ENCODE measurements at places on chromosomes 6 and 20.

DNA sequence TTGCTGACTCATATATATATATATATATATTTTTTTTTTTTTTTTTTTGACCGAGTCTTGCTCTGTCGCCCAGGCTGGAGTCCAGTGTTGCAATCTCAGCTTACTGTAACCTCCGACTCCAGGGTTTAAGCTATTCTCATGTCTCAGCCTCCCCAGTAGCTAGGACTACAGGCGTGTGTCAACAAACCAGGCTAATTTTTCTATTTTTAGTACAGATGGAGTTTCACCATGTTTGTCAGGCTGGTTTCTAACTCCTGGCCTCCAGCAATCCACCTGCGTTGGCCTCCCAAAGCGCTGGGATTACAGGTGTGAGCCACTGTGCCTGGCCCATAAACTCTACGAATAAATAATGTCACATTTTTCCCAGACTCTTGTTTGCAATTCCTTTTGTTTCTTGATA lies 4.8 kb downstream of the LRP11 start:
- no peak for DNase-seq

DNA sequence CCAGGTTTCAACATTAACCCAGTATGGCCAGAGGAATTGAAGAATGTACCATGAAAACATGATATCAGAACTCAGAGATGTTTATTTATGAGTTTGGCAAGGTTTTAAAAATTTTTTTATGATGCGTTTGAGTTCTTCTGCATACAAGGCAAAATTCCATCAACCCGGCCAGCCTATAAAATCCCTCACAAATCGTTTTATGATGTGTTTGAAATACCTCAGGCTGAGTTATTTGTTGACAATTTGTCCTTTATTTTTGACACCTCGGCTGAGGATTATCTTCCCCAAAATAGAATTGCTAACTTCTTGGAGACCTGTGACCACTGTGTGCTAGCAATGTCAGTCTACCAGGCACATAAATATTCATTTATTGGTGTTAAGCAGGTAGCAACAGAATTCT lies 91.9 kb upstream of the SLC24A3 start:
- no peak for DNase-seq

DNA sequence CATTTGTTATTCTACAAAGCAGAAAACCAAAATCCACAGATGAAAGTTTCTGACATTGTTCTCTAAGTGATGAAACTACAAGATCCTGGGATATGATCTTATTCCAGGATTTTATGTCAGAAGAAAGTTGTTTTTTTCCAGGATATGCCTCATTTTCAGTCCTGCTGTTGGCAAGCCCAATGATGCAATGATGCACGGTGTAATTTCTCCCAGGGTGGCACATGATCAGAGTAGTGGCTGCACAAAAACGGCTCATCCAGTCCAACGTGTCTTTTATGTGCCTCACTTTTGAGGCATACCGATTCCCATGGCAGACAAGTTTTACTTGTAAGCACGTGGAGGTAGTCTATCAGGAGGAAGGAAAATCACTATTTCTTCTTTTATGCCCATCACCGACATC lies 302.3 kb upstream of the JAG1 start:
- no peak for DNase-seq

DNA sequence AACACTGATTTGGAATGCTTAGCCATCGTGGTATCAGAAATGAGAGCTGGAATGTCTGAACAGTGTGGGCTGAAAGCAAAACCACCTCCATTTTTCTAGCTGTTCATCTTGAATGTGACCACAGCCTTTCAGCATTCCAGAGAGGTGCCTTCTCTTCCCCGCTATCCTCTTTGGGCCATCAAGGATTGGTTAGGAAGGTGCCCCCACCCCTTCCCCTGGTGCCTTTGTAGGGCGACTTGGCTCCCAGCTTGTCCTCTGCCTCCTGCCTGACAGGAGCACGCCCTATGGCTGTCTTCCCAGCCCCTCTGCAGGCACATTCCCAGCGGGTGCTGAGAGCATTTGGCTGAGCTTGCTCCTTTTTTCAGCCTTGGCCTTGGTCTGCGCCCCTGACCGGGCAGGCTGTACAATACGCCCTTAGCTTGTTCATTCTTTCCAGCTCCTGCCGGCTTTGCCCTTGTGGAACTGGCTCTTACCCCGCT lies 97.5 kb downstream of the ARMC2 start:
- no peak for DNase-seq

DNA sequence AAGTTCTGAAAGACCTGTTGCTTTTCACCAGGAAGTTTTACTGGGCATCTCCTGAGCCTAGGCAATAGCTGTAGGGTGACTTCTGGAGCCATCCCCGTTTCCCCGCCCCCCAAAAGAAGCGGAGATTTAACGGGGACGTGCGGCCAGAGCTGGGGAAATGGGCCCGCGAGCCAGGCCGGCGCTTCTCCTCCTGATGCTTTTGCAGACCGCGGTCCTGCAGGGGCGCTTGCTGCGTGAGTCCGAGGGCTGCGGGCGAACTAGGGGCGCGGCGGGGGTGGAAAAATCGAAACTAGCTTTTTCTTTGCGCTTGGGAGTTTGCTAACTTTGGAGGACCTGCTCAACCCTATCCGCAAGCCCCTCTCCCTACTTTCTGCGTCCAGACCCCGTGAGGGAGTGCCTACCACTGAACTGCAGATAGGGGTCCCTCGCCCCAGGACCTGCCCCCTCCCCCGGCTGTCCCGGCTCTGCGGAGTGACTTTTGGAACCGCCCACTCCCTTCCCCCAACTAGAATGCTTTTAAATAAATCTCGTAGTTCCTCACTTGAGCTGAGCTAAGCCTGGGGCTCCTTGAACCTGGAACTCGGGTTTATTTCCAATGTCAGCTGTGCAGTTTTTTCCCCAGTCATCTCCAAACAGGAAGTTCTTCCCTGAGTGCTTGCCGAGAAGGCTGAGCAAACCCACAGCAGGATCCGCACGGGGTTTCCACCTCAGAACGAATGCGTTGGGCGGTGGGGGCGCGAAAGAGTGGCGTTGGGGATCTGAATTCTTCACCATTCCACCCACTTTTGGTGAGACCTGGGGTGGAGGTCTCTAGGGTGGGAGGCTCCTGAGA lies at the start of gene HFE:
TSS of gene HFE (plus strand) at position 146 of the 832 bp plus-strand sequence. CDS start at position 158, 12 bp downstream.
- no peak for DNase-seq

GRCh38 chr6:15327271-15327670 lies 81.4 kb downstream of the JARID2 start:
- DNase-seq: no peak

DNA sequence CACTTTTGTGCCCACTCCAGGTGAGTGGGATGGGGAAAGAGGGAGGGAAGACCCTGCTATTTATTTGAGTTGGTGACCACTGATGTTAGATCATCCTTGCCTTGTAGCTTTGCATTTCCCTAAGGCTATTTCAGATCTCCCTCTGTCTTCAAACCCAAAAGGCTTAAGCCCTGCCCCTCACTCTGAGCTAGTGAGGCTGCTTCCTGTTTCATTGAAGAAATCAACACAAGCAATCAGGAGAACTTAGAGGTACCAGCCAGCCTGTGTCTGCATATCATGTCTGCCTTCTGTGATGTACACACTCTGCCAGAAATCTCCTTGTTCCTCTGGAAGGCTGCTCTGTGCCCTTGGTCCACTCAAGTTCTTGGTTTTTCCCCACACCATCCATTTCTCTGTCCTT lies 135.3 kb downstream of the ARID1B start:
- DNase-seq: no peak

GRCh38 chr6:106448000-106448426 lies 87.5 kb downstream of the CRYBG1 start:
- no peak for DNase-seq

DNA sequence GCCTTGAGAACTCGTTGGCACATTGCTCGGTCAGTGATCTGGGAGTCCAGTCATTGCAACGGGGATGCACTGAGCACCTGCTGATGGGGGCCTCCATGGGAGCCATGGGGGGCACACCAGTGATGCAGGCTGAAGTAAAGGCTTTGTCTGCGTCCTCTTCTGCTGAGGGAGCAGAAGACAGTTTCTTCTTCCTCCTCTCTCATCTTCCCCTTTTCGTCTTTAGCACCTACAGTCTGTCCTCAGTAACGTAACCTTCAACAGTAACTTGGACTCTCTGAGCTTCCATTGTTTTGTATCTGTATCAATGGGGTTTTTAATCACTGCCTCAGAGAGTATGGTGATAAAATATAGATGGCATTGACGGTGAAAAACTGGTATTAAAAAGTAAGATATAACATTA lies 240.0 kb downstream of the TMEM242 start:
- DNase-seq: no peak

DNA sequence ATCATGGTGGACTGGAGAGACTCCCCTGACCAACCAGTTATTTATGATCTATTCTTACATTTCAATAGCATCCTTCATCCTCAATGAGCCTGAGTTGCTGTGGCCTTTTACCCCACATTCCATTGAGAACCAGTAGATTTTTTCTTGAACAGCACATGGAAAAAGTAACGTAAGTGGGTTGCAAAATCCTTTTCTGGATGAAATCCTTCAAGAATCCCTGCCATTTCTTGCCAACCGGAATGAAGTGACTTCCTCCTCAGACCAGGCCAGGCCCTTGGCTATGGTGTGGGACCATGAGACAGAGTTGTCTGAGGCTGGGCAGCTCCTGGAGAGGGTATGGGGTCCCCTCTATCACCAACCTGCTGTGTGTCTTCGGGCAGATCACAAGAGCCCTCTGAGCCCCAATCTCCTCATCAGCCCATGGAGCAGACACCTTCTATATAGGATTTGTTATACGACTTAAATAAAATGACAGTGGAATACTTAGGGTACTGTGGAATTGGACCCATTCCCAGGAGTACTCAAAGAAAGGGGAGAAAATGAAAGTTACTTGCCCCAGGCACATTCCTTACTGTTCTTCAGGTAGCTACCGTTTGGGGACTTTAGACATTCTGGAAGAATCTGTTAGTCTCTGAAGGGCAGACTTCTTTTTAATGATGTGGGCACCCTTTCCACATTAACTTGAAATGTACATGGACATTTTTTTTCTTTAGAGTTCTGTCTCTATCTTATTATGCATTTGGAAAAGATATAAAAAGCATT lies 10.9 kb downstream of the EYA2 start:
- no peak for DNase-seq

GRCh38 chr6:44080561-44081521 lies 46.4 kb downstream of the MRPL14 start:
- DNase-seq: no peak

DNA sequence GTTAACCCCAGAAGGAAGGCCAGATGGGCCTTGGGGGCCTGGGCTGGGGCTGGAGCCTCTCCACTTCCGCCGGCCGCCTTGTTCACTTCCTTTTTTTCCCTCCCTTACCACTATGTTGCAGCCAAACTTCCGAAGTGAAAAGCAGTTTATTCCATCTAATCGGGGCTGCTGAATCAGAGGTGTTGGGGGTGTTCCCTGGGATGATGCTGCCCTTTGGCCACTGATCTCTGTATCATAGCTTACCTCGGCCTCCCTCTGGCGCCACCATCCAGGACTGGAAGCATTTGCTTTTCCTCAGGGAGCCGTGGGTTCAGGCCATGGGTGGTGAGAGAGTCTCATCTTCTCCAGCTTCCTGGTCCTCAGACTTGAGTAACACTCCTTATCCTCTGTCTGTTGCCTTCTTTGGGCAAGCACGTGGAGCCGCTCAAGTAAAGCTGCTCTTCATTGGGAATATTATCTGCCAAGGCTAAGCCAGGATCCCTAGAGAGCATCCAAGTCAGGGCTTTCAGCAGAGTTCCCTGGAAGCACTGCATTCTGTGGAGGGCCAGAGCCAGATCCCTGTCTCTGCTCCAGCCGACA lies 39.6 kb downstream of the SLX4IP start:
- DNase-seq: no peak

- DNase-seq: no peak
Measured at GRCh38 chr6:161422710-161423680, 149.1 kb upstream of the AGPAT4 start.

Data from GM18507 (cell line).